Fibroblast of skin of left quadriceps (primary cell): ENCODE measurements at places on chromosomes 7 and 10.

DNA sequence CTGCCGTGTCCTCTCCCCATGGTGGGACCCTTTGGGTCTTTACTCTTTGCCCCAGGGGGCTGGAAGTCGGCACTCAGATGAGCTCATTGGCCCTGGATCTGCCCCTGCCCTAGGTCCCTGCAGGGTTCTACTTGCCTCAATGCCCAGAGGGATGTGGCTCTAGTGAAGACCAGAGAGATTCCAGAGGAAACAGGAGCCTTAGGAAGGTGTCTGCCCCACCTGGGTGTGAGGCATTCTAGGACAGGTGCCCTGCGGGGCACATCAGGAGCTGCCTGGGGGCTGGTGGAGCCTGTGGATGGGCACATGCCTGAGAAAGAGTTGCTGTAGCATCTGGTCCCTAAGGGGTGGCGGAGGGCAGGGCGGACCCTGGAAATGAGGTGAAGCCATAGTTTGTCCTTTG, 128.6 kb downstream of the ADCY1 start:
- DNase-seq = no peak

- no peak for DNase-seq
Observed at GRCh38 chr7:7242899-7243298, 60.6 kb downstream of the C1GALT1 start.

GRCh38 chr7:108034586-108034985, 31.6 kb upstream of the LAMB1 start:
- DNase-seq = no peak

- DNase-seq = peak; percentile 98
Observed at GRCh38 chr7:42677751-42678699, 233.8 kb downstream of the C7orf25 start.

DNA sequence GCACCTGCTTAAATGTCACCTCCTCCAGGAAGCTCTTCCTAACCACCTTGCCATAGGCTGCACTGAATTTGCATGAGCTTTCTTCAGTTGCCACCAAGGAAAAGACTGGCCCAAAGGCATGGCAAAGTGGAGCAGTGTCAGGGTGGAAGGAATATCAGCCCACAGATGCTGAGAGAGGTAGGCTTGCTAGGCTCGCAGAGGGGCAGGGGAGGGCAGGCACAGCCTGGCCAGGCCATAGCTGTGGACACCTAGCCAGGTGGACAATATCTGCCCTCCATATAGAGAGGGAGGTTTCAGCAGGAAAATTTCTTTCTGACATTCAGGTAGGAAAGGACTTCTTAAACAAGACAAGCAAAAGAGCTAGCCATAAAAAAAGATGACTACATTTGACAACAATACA, 166.3 kb downstream of the GRID1 start:
- DNase-seq = no peak
